ENCODE measurements at places on chromosomes 7 and 10.

DNA sequence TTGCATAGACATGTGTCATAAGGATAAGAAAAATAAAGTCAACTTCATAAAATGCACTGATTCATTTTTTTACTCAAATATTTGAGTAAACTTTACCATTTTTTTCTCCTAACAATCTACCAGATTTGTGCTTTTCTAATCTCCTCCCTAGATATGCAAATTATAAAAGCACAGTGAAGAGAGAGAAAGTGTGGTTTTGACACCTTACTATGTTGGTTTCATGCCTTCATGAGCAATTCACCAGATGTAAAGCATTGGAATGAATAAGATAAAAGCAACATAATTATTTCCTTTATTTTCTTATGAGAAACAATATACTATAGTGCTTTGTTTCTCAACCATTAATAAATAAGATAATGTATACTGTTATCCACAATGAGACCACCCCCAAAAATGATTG, 432.5 kb upstream of the PCDH15 start:
- DNase-seq, result no peak

GRCh38 chr7:133290676-133291333, 37.9 kb downstream of the EXOC4 start:
- DNase-seq, result no peak

- DNase-seq, result no peak
Measured at GRCh38 chr10:63320683-63321082, 145.1 kb downstream of the JMJD1C start.

- DNase-seq, result no peak
Measured at GRCh38 chr10:131575877-131576276, 264.4 kb upstream of the TCERG1L start.

DNA sequence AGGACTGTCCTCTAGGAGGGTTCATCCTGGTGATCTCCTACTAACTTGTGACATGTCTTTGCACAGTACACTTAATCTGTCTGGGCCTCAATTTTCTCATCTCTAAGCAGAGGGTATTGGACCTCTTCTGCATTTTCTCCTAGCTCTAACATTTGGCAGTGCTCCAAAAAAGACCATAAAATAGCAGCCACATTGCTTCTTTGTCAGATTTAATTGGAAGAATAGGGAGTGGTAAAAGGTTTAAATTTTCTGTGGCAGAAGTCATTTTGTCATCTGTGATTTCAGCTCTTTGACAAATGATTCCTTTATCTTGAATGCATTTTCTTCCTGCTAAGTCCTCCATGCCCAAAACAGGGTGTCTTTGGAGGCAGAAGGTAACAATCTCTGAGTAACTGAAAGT, 289.9 kb upstream of the LRGUK start:
- no peak for DNase-seq

DNA sequence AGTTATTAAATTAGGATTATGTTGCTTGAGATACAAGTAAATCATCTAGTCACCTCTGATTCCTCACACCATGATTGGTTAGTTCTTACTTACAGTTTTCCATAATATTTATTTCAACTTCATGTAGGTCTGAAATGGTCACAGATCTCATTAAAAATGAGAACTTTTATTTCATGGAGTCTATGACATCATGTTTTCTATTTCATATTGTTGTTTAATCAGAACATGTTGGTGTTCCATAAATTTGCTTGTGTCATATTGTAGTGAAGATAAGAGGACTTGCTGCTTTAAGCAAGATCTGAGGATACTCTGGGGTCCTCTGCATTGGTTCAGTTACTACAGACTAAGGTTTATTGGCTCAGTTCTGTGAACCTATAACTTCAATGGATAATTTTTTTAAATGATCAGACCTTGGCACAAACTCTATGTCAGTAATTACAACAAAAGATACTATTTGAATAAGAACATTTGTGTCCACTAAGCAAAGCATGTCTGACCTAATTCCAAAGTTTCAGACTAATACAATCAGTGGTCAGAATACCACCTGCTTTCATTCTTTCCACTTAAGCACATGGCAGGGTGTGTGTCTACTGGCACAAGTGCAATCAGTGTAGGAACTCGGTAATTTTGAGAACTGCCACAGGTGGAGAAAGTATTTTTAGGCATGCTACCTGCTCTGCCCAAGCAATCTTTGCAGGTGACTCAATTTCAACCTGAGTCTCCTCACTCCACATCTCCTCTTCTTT, 68.5 kb downstream of the CCDC71L start:
- no peak for DNase-seq

DNA sequence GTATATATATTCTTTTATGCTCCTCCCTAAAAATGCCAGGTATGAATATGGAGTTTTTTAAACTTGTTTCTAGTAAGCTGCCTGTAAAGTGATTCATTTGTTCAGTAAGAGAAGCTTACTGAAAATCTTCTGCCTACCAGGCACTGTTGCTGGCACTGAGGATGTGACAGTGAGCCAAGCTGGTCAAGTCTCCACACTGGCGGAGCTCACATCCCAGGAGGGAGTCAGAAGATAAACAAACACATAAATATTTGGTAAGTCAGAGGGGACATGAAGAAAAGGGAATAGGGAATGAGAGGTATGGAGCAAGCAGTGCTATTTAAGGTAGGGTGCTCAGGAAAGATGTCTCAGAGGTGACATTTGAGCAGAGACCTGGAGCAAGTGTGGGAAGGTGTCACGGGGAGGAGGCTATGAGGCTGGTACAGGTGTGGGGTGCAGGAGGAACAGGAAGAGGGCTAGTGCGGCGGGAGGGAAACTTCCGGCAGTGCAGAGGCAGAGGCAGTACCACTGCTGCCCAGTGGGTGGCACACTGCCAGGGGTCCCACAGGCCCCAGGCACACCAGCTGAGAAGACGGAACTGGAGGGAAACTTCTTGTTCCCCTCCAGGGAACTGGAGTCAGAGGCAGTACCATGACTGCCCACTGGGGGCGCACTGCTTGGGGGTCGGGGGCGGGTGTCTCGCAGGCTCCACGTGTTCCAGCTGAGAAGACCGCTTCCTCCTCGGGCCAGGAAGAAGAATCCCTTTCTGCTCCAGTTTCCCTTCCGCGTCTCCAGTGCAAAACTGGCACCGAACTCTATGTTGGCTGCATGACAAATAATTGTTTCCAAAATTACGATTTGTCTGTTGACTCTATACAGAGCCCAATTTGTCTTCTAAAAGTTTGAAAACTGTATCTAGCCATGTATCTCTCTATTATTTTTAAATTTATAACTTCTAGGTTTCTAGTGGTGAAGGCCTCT, 161.0 kb downstream of the TEX36 start:
- peak; percentile 0 for DNase-seq

DNA sequence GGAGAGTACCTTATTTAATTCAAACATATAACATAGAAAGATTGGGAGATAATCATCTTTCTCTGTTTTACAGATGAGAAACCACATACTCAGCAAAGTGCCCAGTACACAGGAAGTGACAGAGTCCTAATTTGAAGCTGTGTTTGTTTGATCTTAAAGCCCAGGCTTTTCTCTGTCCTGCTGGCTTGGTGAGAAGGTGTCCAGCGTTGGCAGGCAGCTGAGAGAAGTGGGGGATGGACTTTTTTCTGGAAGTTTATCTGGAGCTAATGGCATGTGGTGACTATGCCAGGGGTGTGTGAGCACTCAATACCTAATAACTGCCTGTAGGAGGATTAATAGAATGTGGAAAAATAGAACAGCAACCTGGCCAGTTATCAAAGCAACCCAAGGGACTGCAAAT, 60.8 kb downstream of the NPSR1 start:
- DNase-seq, result no peak

GRCh38 chr10:80996615-80997193, 459.0 kb downstream of the SH2D4B start:
- DNase-seq, result no peak

GRCh38 chr10:128879030-128879429, 588.0 kb upstream of the MGMT start:
- no peak for DNase-seq

- no peak for DNase-seq
Measured at GRCh38 chr7:42471573-42472174, 234.7 kb upstream of the GLI3 start.

DNA sequence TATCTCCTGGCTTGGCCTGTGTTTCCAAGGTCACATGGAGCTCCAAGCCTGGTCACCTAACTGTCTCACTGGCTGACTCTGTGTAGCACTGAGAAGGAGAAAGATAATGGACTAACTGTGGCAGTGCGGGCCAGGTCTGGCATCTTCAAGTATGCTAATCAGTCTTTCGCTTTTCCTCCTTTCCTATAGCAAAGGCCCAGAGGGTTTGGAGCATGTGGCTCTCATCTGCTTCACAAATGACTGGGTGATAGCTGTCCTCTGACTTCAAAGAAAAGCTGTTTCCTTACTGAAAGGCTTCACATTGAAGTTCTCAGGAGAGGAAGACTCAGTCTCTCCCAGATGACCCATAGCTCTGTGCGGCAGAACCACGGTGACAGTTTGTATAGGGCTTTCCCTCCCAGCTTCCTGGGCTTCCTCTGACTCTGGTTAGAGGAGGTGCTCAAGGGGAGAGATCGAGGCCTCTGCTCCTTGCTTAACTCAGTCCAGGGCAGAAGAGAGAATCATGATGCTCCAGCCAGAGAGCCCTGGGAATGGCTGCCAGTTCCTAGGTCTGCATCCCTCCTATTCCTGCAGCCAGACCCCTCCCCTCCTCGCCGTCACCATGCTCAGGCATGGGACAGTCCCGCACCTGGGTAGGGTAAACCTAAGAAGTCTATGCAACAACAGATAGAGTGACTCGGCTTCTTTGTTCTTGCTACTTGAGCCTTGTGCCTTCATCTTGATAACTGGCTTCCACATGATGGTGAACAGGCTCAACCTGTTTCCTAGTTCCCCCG, 72.3 kb downstream of the CCDC71L start:
- no peak for DNase-seq

GRCh38 chr10:12877150-12877549, 124.4 kb downstream of the CCDC3 start:
- no peak for DNase-seq

Measured in stimulated activated CD8-positive, alpha-beta memory T cell treated with anti-CD3 and anti-CD28 coated beads, Interleukin-4, amount 100 ng/mL, for 24 hours (primary cell).